Stromal cell of bone marrow (primary cell): ENCODE measurements at places on chromosomes 13 and 19.

GRCh38 chr19:41564515-41565378, 11.2 kb upstream of the CEACAM21 start:
- DNase-seq: no peak

- no peak for DNase-seq
Observed at GRCh38 chr13:110490009-110490770, 71.3 kb downstream of the RAB20 start.

GRCh38 chr19:48627865-48628314, 8.6 kb downstream of the SPHK2 start:
- DNase-seq: no peak

- peak; percentile 88 for DNase-seq
Observed at GRCh38 chr19:46970815-46971214, 48.8 kb upstream of the NPAS1 start.

- no peak for DNase-seq
Observed at GRCh38 chr19:56111601-56112312, 9.3 kb downstream of the ZNF787 start.

DNA sequence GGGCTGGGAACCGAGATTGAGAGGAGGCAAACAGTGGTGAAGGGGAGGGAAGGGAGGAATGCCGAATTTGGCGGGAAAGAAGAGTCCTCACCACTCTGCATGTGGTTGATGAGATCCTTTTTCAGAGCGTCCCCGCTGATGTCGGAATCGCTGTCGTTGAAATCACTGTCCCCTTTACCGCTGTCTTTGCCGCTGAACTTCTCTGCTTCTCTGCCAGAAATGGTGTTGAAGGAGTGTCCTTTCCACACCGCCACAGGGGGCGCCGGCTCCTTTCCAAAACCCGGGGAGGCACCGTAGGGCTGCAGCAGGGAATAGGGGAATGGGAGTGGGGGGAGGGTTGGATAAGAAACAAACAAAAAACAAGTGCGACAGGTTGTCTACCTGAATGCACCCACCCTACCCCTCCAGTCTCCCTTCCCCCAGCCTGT, 3.1 kb downstream of the PCDH8 start:
- DNase-seq: no peak

- peak; percentile 44 for DNase-seq
Observed at GRCh38 chr13:80473695-80474094, 132.8 kb upstream of the SPRY2 start.

- no peak for DNase-seq
Observed at GRCh38 chr13:109163037-109163379, 533.6 kb downstream of the MYO16 start.

GRCh38 chr13:49516467-49516866, 20.7 kb downstream of the PHF11 start:
- DNase-seq: no peak

DNA sequence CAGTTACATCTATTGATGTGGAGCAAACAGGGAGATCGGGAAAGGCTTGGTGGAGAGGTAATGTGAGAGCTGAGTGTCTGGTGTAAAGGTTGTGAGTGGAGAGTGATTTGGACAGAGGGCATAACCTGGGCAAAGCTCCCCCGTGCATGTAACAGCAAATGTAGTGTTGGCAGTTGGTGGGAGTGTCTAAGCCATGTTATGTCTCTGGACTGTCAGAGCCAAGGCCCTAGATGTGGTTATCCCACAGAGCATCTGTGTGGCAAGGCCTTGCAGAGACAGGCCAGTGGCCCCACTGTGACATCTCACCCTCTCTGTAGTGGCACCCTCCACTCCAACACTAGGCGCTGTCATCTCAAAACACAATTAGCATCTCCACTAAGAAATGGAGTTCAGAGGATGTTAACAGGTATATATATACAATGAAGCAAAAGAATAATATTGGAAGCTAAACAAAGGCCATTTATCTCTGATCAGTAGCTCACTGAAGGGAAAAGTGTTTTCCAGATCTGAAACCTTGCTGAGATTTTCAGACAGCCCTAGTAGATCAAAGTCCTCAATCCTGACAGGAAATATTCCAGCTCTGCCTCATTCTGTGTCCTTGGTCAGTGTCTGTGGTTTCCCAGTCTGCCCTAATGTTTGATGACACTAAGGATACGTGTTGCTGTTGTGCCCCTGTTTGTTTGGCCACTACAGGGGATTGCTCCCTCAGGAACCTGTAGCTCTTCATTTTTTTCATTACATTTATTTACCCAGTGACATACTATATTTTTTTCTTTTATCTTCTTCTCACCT, 20.2 kb downstream of the POLR1D start:
- DNase-seq: no peak

- peak; percentile 6 for DNase-seq
Observed at GRCh38 chr19:53076984-53077383, 26.2 kb downstream of the ZNF160 start.

DNA sequence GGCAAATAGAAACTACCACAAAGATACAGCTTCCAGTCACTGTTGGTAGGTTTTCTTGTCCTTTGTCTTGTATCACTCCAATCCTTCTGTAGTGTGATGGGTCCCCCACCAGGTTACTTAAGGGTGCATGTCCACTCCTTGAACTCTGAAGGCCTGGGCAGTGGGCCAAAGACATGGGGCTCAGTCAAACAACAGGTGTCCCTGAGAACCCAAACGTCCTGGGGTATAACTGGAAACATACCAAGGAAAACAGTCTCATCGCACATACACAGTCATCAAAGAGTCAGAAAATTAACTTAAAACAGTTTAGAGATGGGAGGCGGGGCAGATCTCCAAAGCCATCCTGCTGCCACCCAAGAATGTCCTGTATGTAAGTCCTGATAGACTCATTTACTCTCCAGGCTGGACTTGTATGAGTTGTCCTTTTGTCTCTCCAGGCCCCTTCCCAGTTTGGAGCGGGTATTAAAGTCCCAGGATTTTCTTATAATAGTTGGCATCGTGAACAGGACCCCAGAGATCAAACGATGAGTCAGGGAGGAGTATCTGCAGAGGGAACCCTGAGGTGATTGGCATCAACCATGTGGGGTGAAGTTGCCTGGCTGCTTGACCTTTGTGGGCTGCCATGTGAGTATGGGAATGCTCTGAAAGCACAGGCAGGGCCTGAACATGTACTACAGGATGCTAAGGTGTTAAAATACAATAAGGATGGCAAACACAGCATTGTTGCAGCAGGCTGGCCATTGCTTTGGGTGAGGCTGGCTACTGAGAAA, 613.2 kb upstream of the KLF12 start:
- DNase-seq: no peak

DNA sequence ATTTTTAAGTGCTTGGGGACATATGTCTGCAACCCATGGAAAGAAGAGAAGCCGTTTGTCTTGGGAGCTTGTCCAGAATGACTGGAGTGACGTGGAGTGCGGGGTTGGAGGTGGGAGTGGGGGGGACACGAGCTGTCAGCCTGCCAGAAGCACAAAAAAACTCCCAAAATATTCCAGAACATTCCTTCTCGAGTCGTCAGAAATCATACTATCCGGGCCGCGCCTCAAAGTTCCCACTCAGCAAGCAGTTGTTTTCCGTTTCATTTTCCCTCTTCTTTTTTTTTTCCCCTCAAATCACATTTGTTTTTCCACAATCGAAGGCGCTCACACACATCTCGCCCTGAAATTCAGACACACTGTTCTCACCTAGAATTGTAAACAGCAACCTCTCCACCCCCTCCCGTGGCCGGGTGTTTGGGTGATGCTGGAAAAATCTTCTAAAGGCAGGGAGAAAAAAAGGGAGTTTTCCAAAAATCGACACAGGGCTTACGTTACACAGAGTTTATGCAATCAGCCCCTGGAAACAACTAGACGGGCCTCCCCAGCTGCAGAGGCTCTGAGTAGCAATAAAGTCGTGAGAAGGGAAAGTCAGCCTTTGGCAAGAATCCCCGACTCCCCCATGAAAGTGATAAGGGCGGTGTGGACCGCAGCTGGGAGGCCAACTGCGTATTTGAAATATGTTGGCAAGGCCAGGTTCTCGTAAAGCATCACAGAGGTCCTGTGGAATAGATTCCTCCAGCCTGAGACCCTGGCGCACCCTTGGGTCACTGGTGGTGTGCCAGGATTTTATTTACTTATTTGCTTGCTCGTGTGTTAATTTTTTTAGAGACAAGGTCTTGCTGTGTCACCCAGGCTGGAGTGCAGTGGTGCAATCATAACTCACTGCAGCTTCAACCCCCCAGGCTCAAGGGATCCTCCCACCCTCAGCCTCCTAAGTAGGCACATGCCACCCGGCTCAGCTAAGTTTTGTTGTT, 31.2 kb upstream of the KLF2 start:
- peak; percentile 92 for DNase-seq

GRCh38 chr19:51489113-51489512, 10.8 kb downstream of the CEACAM18 start:
- DNase-seq: no peak

GRCh38 chr13:38759390-38759789, 72.5 kb downstream of the FREM2 start:
- DNase-seq: no peak

DNA sequence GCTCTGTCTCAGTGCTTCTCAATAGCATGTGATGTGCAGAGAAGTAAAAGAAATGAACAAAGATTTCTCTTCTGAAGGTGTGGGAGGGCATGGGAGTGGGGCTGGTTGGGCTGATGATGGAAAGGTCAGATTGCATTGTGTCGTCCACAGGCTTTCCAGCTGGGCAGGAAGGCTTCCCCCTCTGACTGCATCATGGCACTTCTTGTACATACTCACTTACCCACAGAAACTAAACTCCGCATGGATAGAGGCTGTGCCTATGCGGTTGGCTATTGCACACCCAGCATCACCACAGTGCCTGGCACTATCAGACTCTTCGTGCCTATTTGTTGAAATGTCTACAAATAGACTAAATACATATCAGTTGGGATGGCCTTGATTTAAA, 24.4 kb upstream of the TNFSF11 start:
- DNase-seq: no peak

DNA sequence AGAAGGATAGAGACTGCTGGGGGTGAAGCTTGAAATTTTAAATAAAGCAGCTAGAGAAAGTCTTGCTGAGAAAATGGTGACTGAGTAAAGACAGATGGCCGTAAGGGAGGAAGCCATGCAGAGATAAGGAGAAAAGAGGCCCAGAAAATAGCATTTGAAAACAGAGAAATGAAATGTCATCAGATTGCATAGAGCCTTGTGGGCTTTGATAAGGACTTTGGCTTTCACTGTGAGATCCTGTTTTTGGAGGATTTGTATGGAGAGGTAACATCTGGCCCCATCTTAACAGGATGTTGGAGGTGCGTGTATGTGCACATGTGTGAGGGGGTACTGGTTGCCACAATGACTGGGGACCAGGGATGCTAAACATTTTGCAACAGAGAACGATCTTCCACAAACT, 19.5 kb upstream of the ATP8A2 start:
- DNase-seq: no peak

GRCh38 chr19:33667141-33667650, 45.4 kb downstream of the CHST8 start:
- DNase-seq: no peak

DNA sequence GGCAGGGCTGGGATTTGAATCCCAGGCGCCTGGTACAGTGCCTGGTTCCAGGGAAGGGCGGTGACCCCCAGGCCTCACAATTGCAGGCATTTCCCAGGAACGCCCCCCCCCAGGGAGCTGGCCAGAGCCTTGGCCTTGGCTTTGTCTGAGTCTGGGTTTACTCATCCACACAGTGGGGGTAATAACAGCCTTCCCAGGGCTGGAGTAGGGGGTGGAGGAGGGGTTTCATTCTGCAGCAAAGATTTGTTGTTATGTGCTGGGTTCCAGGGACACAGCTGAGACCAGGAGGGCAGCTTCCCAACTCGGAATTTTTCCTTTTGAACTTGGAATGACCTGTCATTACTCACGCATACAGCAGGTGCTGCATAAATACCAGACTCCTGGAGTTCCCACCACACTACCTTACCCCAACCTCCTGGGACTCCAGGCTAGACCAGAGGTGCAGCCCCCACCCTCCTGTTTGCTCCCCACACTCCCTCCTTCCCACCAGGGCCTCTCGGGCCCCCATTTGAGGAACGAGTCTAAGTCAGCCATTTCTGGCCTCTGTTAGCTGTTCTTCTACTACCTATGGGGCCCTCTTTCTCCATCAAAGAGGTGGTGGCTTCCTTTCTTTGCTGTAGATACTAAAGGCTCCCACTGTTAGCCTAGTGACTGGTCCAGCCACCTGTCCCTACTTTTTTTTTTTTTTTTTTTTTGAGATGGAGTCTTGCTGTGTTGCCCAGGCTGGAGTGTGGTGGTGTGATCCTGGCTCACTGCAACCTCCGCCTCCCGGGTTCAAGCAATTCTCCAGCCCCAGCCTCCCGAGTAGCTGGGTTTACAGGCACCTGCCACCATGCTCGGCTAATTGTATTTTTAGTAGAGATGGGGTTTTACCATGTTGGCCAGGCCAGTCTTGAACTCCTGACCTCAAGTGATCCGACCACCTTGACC, 1.6 kb upstream of the ADAMTS10 start:
- peak; percentile 78 for DNase-seq

- peak; percentile 31 for DNase-seq
Observed at GRCh38 chr13:41398494-41399170, 58.7 kb upstream of the RGCC start.

DNA sequence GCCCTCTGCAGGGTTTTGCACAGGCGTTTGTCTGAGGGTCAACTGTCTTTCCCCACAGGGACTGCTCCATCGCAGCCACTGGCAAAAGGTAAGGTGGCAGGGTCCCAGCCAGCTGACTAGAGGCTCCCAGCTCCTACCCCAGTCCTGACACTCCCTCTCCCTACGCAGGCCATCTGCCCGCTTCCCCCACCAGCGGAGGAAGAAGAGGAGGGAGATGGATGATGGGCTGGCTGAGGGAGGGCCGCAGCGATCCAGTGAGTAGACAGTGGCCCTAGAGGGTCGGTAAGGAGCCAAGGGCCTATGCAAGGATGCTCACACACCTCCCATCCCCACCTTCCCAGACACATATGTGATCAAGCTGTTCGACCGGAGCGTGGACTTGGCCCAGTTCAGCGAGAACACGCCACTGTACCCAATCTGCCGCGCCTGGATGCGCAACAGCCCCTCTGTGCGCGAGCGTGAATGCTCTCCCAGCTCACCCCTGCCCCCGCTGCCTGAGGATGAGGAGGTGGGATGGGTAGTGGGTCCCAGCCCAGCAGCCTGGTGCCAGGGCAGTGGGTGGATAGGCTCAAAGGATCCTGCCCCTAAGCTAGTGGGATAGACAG, 4.0 kb downstream of the HSPB6 start:
- no peak for DNase-seq

GRCh38 chr13:70173598-70173959, 65.3 kb upstream of the KLHL1 start:
- no peak for DNase-seq

DNA sequence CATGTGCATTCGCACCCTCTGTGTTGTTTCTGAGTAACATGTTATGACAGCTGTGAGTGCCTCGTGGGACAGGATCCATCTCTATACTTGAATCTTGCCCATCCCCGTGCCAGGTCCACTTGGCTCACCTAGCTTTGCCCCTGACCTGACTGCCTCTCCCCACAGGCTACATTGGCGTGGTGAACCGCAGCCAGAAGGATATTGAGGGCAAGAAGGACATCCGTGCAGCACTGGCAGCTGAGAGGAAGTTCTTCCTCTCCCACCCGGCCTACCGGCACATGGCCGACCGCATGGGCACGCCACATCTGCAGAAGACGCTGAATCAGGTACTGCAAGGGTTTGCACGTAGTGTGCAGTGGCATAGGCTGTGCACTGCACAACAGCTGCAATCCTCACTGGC, 53.2 kb downstream of the TMED1 start:
- no peak for DNase-seq
